ENCODE measurements at places on chromosomes 6 and 20.

GRCh38 chr20:36823121-36823520, 49.6 kb upstream of the DSN1 start:
- DNase-seq: no peak

DNA sequence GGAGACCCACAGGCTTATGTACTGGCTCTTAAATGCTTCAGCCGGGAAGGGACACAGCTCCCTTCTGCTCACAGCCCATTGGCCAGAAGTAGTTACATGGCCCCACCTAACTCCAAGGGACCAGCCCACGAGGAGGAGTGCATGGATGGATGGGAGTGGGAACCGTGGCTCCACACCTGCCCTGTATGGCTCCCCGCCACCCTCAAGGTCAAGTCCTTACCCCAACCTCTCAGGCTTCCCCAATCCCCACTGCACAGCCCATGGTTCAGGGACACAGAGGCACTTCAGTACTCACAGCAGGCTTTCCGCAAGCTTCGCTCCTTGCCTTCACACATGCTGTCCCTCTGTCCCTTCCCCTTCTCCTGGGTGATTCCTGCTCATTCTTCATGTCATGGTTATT, 137.9 kb upstream of the KCNG1 start:
- no peak for DNase-seq

DNA sequence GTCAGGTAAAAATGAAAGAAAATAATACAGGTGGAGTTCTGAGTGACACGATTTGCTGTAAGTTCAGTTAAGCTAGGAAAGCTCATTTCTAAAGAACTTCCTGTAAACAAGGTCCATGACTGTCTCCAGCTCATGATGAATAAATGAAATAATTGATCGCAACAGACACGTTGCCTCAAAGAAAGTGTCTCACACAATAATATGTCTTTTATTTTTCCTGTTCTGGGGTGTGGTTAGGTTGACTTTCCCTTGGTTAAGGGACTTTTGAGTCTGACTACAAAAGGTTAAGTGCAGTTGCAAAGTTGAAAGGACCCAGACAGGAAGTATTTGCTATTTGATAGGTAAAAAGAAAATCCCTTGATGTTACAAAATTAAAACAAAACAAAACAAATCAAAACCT, 304.2 kb upstream of the PRDM1 start:
- no peak for DNase-seq

- no peak for DNase-seq
Observed at GRCh38 chr6:28160233-28160632, 18.6 kb downstream of the ZKSCAN8 start.

- DNase-seq: no peak
Observed at GRCh38 chr20:53255102-53255710, 283.0 kb downstream of the TSHZ2 start.

DNA sequence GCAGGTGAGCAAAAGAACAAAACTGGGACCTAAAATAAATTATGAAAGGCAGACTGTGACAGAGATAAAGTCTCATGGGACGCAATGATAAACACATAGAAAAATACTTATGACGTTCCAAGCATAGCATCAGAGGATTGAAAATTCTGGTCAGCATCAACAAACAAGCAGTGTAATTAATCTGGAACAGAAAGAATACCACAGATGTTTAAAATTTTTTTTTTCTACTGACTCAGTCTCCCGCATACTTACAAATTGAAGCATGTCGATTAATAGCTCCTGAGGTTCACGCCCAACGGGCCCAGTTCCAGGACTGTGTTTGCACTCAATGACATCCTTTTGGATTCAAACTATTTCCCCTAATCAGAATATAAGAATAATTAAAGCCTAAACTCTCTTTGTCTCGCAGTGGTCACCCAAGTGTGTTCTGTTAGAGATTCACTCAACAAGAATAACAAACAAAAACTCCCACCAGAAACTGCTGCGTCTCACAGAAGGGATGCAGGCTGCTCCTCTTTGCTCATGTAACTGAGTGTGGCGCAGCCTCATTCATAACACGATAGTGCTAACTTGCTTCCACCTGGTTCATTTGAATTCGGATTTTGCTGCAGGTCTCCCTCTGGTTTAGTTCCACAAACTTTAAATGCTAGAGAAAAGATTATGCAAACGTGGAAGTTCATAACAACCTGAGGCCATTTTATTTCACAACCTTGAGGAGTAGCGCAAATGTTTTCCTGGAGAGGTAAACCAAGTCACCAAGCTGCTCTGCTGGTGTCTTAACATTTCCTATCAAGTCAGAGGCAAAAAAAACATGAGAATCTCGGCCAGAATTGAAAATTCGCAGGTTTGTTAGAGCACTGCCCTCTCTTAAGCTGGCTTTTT, 69.0 kb upstream of the CITED2 start:
- no peak for DNase-seq

DNA sequence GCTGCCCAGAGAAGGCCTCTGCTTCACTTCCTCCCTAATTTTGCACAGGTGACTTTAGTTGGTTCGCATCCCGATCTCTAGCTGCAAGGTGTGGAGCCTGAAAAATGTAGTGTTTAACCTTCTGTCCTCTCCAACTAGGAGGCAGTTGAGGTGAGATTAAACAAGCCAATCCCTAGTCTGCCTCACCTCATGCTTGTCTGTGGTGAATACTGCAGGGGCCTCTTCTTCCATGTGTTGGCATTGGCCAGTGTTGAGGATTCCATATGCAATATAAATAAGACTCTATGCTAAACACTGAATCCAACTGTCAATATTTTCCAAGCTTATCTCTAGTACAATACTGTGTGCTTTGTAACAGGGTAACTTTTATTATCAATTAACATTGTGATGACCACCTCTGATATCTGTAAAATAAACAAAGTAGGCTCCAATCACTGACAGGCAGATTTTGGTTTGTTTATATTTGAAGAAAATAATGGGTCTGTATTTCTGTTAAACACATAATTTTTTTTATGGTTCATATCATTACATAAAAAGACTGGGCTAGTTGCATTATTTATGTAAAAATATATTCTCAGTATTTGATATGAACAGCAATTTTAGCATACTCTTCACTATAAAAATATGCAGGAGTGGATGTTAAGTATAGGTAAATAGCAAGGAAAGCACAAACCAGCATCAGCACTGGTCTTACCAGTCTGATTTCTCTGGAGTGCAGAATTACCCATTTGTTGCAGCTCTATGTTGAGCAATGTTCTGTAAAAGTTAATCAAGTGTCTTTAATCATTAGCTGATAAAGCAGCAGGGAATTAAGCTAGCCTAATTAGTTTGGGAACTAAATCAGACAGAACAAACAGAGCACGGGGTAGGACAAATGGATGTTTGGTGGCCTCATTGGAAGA, 74.0 kb downstream of the ANKRD6 start:
- DNase-seq: no peak

DNA sequence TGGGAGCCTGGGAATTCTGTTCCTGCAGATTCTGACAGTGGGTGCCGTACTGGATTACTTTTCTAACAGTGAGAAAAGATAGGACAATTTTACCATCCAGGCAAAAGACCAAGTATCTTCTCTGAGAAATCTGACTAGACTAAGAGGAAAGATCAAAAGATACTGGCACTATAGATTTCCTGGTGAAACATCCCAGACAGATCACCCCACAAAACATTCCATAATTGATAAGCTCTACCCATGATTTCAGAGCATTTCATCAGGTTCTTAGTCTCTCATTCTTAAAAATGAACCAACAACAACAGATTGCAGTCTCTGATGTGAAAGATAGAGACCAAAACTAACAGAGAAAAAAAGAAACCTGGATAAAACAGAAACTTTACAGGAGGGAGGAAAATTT, 13.6 kb upstream of the UBR2 start:
- no peak for DNase-seq

DNA sequence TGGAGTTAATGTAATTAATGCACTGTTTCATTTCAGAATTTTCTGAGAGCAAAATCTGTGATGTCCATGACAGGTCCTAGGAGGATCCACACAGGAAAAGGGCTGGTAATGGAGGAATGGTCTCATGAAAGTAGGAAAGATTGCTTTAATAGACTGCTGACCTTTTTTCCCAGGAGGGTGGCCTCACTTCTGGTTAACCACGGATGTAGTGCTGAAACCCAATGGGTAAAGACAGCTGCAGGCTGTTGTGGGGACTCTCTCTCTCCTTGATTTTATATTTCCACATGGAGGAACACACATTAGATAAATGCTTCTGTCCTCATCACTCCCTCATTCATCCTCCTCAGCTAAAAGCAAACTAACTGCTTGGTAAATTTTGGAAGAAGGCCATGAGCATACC, 23.6 kb upstream of the RIPOR2 start:
- DNase-seq: no peak

DNA sequence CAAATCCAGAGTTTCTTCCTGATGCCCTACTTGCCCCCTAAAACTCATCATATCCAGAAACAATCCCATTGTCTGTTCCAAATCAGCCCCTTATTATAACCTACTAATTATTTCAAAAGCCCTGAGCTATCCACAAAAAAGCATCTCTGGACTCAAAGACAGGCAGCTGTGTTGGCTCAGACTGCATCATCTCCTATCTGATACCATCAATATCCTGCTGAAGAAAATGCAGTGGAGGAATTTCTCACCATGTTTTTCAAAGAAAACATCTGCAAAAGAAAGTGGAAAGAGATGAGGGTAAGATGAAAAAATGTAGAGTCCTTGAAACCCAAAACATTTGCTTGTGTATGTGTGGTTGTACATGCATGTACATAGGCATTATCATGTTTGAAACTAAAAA, 153.0 kb upstream of the DEFB112 start:
- DNase-seq: peak; percentile 2

- no peak for DNase-seq
Observed at GRCh38 chr6:117397536-117398227, 28.1 kb downstream of the ROS1 start.

DNA sequence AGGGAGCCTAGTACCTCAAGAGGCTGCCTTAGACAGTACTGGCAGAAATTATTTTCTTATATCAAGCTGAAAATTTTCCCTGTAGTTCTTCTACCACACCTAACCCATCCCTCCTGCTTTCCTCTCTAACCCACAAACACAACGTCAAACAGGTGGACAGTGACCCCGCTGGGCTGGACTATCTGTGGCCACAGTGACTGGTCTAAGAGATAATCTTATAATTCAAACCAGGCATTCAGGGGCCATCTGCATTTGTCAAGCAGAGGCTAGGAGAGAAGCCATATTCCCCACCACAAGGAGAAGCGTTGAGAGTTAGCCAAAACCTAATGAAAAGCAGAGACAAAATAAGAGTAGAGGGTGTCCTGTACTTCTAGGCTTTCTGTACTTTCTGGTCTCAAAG, 8.2 kb downstream of the HDDC2 start:
- no peak for DNase-seq

GRCh38 chr6:120056085-120056484, 706.5 kb upstream of the MAN1A1 start:
- no peak for DNase-seq

- no peak for DNase-seq
Observed at GRCh38 chr6:38974389-38975151, 74.0 kb upstream of the GLP1R start.

GRCh38 chr6:113645986-113646385, 211.2 kb upstream of the MARCKS start:
- no peak for DNase-seq

GRCh38 chr20:50977066-50978021, 18.7 kb downstream of the MOCS3 start:
- peak; percentile 57 for DNase-seq

DNA sequence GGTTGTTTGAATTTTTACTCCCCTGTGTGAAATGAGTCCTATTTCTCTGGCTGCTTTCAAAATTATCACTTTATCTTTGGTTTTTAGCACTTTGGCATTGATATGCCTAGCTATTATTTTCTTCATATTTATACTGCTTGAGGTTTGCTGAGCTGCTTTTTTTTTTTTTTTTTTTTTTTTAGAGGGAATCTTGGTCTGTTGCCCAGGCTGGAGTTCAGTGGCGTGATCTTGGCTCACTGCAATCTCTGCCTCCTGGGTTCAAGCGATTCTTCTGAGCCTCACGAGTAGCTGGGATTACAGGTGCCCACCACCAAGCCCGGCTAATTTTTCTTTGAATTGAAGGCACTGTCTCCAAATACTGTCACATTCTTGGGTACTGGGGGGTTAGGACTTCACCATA, 40.6 kb downstream of the STXBP5 start:
- DNase-seq: no peak

All from SK-N-DZ (cell line).